HTR-8/SVneo (cell line): ENCODE measurements at places on chromosomes 13 and 19.

- no peak for DNase-seq
These were observed 153.2 kb upstream of the SOX1 start for GRCh38 chr13:111913761-111914140.

- DNase-seq: no peak
These were observed 6.4 kb downstream of the GARRE1 start for GRCh38 chr19:34260771-34261173.

DNA sequence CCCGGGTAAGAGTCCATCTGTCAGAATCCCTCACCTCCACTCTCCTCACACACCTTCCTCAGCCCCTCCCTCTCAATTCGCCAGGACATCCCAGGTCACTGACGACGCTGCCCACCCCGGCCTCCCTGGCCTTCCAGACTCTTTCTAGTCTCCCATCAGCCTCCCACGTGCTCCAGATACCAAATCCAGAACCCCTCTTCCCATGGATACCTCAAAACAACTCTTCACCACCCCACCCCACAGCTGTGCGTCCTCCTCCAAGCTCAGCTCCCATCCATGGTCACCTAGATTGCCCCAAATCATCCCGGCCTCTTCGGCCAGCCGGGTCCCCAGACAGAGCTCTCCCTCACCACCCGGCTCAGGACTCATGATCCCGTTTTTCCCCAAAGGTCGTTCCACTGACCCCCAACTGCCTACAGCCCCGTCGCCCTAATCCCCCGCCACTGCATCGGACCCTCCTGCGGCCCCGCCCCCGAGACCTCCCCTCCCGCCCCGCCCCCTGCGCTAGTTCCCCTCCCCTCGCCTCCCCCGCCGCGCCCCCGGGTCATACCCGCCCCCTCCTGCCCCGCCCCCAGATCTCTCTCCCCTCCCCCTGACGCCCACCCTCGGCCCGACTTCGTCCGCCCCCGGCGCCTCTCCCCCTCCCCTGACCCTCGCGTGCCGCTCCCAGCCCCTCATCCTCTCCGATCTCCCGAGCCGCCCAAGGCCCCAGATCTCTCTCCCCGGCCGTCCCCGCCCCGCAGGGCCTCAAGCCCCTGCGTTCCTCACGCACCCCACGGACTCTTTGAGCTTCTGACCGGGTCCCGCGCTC is 546 bp downstream of the UBXN6 start:
- DNase-seq: no peak

- DNase-seq: no peak
These were observed 26.5 kb downstream of the PIP5K1C start for GRCh38 chr19:3673506-3674439.

- no peak for DNase-seq
These were observed 246.5 kb upstream of the TMTC4 start for GRCh38 chr13:100921139-100921538.

- no peak for DNase-seq
These were observed 12.1 kb downstream of the ADGRE5 start for GRCh38 chr19:14393329-14393728.
